ENCODE measurements at places on chromosomes 1 and 21.

DNA sequence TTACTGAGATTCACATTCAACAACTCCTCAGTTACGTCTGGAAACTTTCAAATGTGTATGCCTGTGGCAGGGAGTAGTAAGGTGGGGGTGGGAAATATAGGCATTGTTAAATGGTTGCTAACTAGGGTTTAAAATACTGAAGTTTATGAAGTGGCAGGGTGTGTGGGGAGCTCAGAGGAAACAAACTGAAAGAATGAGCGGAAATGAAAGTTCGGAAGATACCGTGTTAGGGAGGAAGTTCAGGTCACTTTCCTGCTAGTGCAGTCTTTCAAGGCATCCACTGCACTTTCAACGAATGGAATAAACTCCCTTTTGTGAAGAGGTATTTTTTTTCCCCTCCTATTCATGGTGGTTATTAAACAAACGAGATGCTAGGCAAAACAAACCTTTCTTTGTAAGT is 19.7 kb downstream of the SYNJ1 start:
- DNase-seq: no peak

- DNase-seq: no peak
Measured at GRCh38 chr1:94803517-94804441, 16.4 kb upstream of the SLC44A3 start.

DNA sequence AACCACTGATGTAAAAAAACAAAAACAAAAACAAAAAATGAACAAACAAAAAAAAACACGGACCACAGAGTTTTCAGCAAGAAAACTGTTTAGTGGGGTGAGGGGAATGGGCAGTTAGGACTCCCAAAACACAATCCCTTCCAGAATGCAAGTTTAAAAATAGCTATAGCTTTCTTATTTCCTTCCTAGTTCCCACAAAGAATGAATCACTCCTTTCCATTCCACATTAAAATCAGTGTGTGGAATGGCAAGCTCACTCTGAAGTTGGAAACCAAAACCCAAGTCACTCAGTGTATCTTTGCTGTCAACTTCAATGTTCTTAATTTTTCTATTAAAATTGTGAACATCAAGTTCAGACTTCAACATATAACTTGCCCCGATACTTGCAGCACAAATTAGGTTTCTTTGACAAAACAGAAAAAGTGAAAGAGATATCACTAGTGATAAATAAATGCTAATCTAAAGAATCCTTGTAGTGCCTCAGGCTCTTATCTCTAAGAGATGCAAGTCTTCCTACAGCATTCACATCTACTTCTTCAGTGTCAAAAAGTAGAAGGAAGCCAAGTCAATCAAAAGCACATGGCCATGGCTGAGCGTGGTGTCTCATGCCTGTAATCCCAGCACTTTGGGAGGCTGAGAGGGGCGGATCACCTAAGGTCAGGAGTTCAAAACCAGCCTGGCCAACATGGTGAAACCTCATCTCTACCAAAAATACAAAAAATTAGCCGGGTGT is 45.5 kb downstream of the TOR3A start:
- DNase-seq: no peak

- no peak for DNase-seq
Measured at GRCh38 chr21:26043891-26044290, 126.7 kb downstream of the APP start.

GRCh38 chr1:214005708-214006107 is 17.9 kb downstream of the PROX1 start:
- DNase-seq: no peak

- peak; percentile 37 for DNase-seq
Measured at GRCh38 chr1:77900687-77901293, 12.4 kb downstream of the NEXN start.

DNA sequence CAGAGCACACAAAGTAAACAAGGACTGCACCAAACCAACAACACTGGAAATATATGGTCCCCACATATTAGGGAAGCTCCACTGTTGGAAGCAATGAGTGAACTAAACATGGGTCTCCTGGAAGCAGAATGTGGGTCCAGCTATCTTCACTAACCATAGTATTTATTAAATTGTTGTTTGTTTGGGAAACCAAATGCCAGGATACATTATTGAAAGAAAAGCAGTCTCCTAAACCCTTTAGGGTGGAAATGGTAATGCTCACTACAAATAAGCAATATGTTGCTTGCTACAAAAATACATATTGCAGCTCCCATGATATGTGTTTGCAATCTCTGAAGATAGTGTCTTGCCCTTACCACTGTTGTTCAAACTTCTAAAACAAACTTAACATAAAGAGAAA is 2.2 kb downstream of the NEGR1 start:
- DNase-seq: no peak

- no peak for DNase-seq
Measured at GRCh38 chr1:171426645-171427044, 58.7 kb upstream of the PRRC2C start.

GRCh38 chr1:62841587-62842169 is 57.7 kb downstream of the ATG4C start:
- no peak for DNase-seq

DNA sequence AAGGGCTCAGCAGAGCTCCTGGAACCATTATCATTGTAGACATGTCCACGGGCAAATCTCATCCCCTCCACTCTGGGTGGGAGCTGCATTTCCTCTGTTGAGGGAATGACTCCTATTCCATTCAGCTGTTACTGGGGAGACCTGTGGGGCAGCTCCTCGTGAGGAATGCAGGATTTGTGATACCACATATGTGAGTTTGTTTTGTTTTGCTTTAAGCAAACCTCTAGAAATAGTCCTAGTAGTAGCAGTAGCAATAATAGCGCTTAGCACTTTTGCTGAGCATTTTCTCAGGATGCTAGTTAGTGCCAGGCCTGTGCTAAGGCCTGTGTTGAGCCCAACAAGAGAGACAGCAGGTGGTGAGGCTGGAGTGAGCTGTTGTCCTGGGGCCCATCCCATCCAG is 10.8 kb downstream of the OLIG1 start:
- DNase-seq: no peak

Data from tibial artery (tissue), 4 donors.